ENCODE measurements at places on chromosomes 5 and 9.

GRCh38 chr9:113502427-113503034, 39.0 kb downstream of the RGS3 start:
- DNase-seq = no peak

DNA sequence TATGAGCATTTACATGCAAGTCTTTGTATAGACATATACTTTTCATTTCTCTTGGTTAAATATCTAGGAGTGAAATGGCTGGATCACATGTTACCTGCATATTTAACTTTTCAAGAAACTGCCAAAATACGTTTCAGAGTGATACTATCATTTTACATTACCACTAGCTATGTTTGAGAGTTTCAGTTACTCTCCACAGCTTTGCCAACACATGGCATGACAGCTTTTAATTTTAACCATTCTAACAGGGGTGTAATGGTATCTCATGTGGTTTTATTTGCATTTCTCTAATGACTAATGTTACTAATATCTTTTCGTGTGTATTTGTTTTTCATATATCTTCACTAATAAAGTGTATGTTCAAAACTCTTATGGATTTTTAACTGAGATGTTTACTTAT, 99.8 kb downstream of the DTWD2 start:
- DNase-seq = no peak

DNA sequence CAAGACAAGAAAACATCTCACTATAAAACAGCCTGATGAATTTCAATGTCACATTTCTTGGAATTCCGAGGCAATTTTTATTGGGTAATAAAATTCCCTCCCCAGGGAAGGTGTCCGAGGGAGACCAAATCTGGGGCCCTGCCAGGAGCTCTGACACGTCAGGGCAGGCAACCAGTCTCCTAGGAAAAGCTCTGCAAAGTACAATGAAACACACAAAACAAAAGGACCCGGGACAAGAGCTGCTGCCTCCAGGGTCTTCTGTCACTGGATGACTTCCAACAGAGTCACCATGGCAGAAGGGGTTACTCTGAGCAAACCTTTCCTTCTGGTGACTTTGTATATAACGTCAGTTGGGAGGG, 50.8 kb downstream of the SAXO1 start:
- DNase-seq = no peak

GRCh38 chr9:35226651-35227050, 64.8 kb downstream of the UNC13B start:
- DNase-seq = no peak

Measured in stimulated activated CD4-positive, alpha-beta T cell treated with anti-CD3 and anti-CD28 coated beads, Interleukin-15, amount 100 ng/mL, for 1 hour (primary cell).